ENCODE measurements at places on chromosomes 13 and 19.

DNA sequence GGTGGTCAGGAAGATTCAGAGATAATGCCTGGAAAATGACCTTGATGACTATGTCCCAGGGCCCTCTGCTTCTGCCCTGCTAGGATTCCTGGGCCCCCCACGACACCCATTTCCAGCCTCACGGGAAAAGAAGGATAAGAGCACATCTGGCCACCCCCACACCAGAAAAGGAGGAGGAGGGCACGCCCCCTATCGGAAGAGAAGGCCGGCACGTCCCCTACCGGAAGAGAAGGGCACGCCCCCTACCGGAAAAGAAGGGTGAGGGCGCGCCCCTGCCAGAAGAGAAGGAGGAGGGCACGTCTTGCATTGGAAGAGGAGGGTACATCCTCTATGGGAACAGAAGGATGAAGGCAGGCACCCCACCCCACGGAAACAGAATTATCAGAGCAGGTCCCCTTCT, 84.3 kb downstream of the IER2 start:
- DNase-seq, result peak; percentile 16

DNA sequence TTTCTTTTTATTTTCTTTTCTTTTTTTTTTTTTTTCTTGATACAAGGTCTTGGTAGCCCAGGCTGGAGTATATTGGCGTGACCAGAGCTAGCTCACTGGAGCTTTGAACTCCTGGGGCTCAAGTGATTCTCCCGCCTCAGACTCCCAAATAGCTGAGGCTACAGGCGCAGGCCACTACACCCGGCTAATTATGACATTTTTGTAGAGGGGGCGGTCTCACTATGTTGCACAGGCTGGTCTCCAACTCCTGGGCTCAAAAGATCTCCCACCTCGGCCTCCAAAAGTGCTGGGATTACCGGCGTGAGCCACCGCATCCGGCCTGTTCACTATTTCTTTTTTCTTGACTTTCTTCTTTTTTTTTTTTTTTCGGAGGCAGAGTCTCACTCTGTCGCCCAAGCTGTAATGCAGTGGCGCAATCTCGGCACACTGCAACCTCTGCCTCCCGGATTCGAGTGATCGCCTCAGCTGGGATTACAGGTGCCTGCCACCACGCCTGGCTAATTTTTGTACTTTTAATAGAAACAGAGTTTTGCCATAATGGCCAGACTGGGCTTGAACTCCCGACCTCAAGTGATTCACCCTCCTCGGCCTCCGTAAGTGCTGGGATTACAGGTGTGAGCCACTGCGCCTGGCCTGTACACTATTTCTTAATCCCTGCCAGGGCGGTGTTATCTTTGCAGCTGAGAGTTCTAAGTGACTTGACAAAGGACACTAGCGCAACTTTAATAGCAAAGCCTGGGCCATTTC, 37.1 kb upstream of the LSM14A start:
- DNase-seq, result no peak

GRCh38 chr19:46613525-46613924, 11.4 kb downstream of the PTGIR start:
- DNase-seq, result no peak

DNA sequence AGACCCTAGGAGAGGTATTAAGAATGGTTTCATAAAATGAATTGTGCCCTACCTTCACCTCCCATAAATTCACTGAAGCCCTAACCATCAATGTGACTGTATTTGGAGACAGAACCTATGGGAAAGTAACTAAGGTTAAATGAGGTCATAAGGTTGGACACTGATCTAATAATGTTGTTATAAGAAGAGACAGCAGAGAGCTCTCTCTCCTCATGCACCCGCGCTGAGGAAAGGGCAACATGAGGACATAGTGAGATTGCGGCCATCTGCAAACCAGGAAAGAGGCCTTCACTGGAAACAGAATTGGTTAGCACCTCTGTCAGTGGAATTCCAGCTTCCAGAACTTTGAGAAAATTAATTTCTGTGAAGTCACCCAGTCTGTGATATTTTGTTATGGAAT, 1396.1 kb upstream of the MIR17HG start:
- no peak for DNase-seq
